ENCODE measurements at places on chromosomes 3 and 15. TPM values are rescaled to one million over a fixed set of nuclear protein-coding genes. Genes with fewer than 3 reads are reported as not detected.

Gene RASL12
- 108 TPM for total RNA-seq

Gene SKOR1
- total RNA-seq, result 0.15 TPM

Gene TMC3
- not detected for total RNA-seq

Gene TNIK
- total RNA-seq, result 22.2 TPM
